ENCODE measurements at places on chromosomes 1 and 21. TPM values are rescaled to one million over a fixed set of nuclear protein-coding genes. Genes with fewer than 3 reads are reported as not detected.

DNA sequence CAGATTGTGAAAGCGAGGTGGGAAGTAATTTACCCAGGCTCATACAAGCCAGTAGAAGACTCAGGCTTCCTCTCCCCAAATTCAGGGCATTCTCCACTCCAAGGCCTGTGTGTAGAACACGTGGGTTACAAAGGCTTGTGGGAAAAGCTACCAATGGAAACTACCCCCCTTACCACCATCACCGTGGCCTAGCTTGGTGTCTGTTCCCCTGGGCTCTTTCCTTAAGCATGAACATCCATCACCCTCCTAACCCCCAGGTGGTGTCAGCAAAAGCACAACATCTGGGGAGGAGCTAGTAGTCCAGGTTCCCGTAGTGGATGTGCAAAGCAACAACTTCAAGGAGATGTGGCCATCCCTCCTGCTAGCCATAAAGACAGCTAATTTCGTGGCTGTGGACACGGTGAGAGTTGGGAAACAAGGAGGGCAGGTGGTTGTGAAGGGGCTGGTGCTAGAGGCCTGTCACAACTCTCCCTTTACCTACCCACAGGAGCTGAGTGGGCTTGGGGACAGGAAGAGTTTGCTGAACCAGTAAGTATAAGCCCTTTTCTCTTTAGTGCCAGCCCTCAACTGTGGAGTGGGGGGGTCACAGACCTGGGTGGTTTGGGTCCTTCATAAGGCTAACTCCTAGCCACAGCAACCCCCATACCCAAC lies 701 bp upstream of the MUTYH start:
- no peak for DNase-seq

GRCh38 chr1:48710318-48710717 lies 66.4 kb downstream of the BEND5 start:
- DNase-seq, result no peak

DNA sequence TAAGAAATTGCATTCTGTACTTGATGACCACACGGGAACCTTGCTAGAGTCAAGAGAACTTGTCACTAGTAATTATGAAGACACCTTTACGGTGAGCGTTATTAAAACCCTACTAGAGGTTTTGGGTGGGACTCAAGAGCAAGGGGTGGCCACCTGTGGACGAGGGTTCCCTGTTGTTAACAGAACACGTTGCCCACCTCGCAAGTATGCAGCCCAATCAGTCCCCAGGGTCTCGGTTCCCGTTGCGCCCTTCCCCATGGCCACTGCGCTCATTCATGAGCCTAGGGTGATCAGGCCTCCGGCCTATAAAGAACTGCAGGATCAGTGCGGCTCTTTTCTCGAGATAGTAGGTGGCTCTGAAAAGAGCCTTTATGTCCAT lies 30.2 kb upstream of the RNF187 start:
- DNase-seq, result no peak

GRCh38 chr1:181424786-181425403 lies 58.4 kb upstream of the CACNA1E start:
- DNase-seq, result peak; percentile 50

GRCh38 chr1:182268669-182269068 lies 122.9 kb downstream of the GLUL start:
- DNase-seq, result no peak

DNA sequence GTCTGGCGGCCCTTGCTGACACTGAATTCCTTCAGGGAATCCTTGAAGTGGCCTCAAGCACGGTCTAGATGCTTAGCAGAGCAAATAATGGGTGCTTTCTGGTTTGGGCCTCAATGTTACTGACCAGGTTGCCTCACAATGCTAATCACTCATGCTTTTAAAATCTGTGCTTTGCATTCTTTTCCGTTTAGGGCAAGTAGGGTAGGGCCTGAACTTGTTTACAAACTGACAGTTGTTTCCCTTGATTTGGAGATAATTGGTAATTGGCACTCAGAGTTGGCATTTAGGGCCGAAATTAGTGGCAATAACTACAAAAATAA lies 1.4 kb downstream of the VPS13D start:
- DNase-seq, result no peak

GRCh38 chr1:171922999-171923398 lies 81.7 kb downstream of the DNM3 start:
- no peak for DNase-seq

GRCh38 chr1:180178511-180179161 lies 24.0 kb downstream of the QSOX1 start:
- DNase-seq, result peak; percentile 76

DNA sequence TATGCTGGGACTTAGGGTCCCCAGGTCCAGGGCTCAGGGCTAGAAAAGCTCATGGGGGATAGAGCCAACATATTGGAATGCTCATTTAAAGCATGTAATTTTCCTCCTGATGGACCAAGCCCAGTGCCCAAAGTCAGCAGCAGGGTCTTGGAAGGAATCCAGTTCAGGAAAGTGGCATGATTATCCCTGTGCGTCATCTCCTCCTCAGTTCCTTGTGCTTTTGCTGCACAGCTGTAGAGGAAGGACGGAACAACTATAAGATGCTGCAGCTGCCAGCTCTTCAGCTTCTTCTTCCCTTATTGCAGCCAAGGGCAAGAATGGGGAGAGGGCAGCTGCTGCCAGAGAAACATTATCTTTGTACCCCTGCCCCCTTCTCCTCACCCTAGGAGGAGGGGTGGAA lies 58.4 kb downstream of the OVGP1 start:
- no peak for DNase-seq

DNA sequence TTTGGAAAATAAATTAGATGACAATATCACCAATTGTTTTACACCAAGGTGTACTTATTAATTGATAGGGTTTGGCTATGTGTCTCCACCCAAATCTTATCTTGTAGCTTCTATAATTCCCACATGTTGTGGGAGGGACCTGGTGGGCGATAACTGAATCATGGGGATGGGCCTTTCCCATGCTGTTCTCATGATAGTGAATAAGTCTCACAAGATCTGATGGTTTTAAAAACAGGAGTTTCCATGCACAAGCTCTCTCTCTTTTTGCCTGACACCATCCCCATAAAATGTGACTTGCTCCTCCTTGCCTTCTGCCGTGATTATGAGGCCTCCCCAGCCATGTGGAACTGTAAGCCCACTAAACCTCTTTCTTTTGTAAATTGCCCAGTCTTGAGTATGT lies 131.0 kb upstream of the LMO4 start:
- no peak for DNase-seq

- DNase-seq, result no peak
Measured at GRCh38 chr1:22413799-22414198, 37.9 kb upstream of the ZBTB40 start.

DNA sequence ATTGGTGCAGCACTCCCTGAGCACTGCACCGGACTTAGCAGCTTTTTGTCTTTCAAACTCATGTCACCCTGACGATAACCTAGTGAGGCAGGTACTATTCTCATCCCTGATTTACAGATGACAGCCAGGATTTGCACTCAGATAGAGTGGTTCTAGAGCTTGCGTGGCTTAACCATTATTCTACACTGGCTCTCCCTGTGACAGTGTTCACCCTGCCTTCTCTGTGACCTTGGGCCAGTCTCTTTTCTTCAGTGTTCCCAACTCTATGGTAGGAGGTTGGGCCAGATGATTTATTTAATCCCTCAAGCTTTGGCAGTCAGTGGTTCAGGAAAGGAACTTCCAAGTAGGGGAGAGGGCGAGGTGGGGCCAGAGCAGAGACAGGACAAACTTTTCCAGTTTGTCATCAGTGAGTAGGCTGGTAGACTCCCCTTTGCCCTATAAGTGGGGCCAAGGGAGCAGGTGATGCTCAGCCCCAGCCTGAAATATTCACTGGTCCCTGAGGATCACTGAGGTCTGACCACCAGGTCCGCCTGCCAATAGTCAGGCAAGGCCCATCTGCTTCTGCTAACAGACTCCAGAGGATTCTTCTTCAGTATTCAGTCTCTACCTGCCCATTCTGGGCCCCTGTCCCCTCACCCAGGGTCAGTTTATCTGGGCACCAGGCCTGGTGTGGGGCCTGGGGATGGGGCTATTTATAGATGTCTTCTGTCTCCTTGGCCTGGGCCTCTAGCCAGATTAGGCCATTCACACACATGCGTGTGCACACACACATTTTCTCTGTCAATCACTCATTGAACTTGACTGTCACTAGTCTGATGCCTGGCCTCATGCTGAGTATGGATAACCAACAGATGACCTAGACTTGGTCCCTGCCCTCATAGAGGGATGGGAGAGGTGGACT lies 8.8 kb upstream of the FABP3 start:
- DNase-seq, result no peak

- DNase-seq, result no peak
Measured at GRCh38 chr1:176775996-176776395, 313.0 kb downstream of the PAPPA2 start.

- no peak for DNase-seq
Measured at GRCh38 chr1:47840393-47841190, 156.6 kb downstream of the TRABD2B start.

DNA sequence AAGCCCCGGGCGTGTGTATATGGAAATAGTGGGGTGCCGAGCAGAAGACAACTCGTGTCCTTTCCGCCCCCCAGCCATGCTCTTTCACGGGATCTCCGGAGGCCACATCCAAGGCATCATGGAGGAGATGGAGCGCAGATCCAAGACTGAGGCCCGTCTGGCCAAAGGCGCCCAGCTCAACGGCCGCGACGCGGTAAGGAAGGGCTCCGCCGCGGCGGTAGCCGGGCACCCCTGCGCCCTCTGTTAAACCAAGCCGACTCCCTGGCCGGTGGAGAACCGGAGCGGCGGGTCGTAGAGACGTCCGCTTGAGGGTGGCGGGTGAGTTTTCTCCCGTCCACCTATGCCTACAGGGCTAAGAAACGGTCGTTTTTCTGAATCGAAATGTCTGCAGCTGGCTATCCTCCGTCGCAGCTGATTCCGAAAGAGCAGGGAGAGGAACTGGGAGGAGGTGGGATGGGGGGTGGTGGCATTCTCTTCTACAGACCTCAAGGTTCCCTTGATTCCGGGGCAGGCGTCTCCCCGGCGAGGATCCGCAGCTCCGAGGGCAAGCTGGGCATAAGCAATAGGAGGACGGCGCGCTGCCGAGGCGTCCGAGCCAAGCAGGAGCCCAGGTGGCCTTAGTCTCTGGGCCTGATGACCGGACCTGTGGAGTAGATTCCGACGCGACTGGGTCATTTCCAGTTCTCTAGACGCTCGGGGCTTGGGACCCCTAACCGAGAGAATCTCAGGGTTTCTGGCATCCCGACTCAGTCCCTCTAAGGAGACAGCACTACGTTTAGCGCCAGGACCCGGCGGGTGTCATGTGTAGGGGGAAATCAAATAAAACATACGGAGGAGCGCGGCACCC lies 856 bp downstream of the LHX9 start:
- no peak for DNase-seq

GRCh38 chr1:230495076-230495475 lies 68.9 kb upstream of the PGBD5 start:
- DNase-seq, result no peak

- peak; percentile 79 for DNase-seq
Measured at GRCh38 chr1:226608699-226609505, 60.3 kb downstream of the STUM start.

GRCh38 chr1:216916890-216917438 lies 193.7 kb upstream of the ESRRG start:
- DNase-seq, result no peak

- DNase-seq, result peak; percentile 62
Measured at GRCh38 chr1:112674986-112675727, 698 bp downstream of the MOV10 start.

GRCh38 chr21:42607102-42607501 lies 46.3 kb upstream of the PDE9A start:
- no peak for DNase-seq

- no peak for DNase-seq
Measured at GRCh38 chr21:29232530-29233255, 66.0 kb upstream of the BACH1 start.

DNA sequence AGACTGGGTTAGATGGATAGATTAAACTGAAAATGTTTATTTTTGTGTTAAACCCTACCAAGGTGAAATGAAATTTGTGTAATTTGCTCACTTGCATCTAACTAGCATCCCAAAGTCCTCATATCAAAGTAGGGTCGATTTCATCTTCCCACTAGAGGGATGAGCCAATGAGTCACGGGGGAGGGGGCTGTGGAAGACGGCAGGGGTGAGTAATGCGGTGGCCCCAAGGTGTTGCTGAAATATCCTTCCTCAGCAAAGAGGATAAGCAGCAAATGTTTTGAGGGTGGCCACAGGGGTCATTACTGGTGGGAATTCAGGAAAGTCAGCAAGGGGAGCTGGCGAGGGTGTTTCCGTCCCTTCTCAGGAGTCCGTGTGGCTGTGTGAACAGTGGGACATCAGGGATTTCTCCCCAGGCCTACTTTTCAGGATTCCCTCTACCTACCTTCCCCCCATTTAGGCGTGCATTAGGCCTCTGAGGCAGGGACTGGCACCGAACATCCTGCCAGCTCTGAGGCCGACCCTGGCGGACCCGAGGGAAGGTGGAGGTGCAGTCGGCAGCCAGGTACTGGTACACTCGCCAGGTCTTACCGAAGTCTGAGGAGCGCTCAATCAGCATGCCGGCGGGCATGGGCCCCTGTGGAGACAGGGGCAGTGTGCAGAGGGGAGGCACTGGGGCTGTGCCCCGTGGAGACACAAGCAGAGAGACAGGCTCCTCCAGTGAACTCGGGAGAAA lies 18.1 kb downstream of the LAMB3 start:
- no peak for DNase-seq

- no peak for DNase-seq
Measured at GRCh38 chr21:44372616-44373015, 19.2 kb downstream of the TRPM2 start.

- no peak for DNase-seq
Measured at GRCh38 chr1:157682710-157683437, 17.7 kb downstream of the FCRL3 start.

DNA sequence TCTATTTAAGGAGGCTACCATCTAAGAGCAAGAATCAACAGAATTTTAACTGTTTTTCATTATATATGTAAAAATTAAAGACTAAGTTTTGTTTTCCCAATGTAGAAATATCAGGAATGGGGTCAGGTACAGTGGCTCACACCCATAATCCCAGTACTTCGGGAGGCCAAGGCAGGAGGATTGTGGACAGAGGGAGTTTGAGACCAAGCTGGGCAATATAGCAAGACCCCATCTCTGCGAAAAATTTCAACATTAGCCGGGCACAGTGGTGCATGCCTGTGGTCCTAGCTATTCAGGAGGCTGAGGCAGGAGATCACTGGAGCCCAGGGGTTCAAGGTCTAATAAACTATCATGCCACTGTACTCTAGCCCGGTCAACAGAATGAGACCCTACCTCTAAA lies 5.3 kb downstream of the LRRC40 start:
- no peak for DNase-seq

The LCE2B gene
- total RNA-seq, result not detected

The ZMYND12 gene
- total RNA-seq, result not detected

The MMP23B gene
- total RNA-seq, result 97.3 TPM

The NBPF8 gene
- total RNA-seq, result 16.8 TPM

The HEYL gene
- 64.0 TPM for total RNA-seq

The MANEAL gene
- total RNA-seq, result not detected

The FCRLB gene
- total RNA-seq, result not detected

The CD48 gene
- 1.5 TPM for total RNA-seq

The C1orf87 gene
- not detected for total RNA-seq

All from uterus (tissue), 4 donors.